ENCODE measurements at places on chromosomes 4 and X.

DNA sequence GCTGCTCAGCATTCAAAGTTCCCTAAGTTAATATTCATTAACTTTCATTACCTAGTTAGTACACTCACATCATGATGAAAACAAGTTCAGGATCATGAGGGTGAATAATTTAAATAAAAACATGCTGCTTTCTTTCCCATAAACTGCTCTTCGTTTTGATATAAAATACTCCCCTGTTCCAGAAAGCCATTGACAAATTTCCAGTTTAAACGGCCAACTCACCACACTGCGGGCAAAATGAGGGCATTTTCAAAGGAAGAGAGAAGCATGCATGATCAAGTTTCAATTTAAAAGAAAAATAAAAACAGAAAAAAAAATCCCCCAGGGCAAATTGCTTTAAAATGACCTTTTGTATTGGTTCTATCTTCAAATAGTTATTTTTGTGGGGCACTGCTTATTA, 69.6 kb downstream of the EPHA5 start:
- no peak for DNase-seq

DNA sequence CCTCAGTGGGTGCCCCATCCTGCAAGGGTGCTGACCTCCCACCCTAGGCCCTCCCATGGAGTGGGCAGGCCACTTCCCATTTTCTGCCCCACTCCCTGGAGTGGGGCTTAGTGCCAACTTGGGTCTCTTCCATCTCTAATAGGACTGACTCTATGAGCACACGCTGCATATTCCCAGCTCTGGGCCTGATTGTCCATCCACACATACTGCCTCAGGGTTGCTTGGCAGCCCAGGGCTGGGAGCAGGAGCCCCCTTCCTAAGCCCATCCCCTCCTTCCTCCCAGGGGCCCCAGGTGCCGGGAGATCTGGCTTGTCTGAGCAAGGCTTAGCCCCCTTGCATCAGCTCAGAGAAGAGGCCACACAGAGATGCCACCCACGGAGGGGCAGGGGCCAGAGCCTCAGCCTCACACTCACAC, 55.1 kb downstream of the PJA1 start:
- DNase-seq = no peak

DNA sequence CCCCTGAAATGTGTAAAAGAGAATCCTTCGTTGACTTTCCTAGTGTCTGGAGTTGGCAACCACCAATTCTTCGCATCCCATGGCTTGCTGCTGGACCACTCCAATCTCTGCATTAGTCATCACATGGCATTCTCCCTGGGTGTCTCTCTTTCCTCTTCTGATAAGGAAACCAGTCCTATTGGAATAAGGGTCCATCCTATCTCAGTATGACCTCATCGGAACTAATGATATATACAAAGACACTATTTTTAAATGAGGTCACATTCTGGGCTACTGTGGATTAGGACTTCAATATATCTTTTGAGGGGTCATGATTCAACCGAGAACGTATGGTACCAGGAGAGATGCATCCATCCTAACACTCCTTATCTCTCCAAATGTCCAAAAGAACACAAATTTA, 259.1 kb upstream of the CPEB2 start:
- DNase-seq = no peak

- DNase-seq = no peak
These were observed 196.8 kb upstream of the ANXA3 start for GRCh38 chr4:78354782-78355181.

DNA sequence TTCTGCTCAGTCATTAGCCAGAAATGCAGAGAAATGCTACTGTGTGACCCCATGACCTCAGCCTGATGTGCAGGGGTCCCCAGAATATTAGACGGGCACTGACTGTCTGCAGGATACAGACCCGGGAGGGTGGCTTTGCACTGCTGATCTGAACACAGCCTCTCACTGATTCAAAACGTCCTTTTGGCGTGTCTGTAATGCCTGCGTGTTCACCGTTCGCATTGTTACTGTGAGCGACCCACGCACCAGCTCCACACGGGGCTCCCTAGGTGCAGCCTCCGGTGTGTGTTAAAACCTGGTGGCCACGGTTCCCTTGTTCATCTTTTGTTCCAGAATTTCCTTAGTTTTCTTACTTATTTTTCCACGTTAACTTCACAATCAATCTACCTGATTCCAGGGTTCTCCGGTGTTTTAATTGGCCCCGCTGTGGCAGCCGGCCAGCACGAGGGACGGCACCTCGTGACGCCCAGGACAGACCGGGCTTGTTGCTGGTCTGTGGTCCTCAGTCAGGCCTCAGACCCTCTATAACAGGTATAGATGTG, 32.0 kb upstream of the SPON2 start:
- DNase-seq = no peak

DNA sequence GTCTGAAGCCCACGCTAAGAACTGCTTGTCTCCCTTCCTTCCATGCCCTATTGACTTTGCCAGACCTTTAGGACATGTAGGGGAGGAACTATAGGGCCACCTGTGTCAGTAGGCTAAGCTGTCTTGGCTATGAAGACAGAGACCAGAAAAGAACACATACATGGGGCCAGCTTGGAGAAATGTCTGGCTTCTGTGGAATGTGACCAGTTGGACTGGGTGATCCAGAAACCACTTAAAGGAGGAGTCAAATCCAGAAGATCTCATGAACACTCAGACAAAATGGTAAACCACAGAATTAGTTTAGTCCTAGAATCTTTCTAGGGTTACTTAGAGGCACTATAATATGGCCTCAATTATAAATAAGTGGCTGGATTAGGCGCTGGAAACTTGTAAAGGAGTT, 42.0 kb downstream of the PHKA2 start:
- no peak for DNase-seq

- no peak for DNase-seq
These were observed 637.3 kb downstream of the ADGRL3 start for GRCh38 chr4:61837395-61837794.

- no peak for DNase-seq
These were observed 65.9 kb downstream of the ATP10D start for GRCh38 chr4:47550899-47551548.

DNA sequence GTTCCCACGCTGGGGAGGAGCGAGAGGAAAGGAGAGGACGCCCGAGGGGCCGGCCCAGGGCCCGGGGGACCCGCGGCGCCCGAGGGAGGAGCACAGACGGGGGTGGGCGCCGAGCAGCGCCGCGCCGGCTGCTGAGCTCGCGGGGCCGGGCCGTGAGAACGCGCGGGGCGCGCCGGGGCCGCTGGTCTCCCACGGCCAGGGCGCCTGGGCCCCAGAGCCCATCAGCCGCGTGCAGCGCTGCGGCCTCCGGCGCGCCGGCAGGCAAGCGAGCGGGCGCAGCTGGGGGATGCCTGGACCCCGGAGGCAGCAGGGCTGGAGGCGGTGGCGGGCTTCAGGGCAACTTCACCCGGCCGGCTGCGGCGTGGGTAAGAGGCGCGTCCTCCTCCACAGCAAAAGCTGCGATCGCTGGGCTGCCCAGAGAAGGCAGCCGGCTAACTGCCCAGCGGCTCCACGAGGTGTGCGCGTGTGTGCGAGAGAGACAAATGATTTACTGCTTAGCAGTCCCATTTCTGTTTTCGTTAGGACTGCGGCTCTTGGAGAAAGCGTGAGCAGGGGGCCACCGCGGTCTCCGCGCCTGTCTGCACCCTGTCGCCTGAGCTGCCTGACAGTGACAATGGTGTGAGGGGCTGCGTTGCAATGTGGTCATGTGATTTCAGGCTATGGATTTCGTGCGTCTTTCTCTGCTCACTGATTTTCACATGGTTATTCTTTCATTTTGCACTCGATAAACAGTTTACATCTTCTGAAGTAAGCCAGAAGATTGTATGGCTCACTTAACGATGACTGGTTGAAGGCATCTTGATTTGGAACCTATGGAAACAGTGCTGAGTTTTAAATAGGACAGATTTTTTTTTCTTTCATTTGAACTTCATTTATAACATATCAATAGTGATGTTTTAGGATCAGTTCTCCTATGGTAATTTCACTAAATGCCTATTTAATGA, 1.2 kb downstream of the GUCY1A1 start:
- no peak for DNase-seq

DNA sequence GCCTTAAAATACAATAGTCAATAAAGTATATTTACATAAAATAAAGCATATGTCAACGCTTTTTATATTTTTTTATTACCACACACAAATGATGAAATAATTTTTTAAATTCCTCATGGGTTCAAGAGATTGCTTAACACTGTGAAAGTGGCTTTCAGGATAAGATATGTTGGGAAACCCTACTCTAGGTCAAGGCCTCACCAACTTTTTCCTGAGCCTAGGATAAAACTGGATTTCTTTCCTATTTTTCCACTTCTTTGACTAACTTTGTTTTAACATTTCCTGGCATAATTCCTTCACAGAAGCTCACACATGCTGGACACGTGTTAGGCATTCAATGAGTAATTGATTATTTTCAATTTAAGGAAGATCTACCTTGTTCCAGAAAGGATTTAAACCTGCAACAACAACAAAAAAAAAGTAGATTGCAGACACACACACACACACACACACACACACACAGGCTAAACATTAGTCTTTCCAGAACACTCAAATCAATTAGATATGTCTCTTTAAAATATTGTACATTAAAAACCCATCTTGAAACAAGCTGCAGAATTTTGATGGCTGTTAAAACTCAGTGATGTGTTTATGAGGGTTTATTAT, 9.1 kb downstream of the KLB start:
- DNase-seq = no peak

GRCh38 chr4:142824368-142824767, 21.7 kb downstream of the INPP4B start:
- DNase-seq = no peak

GRCh38 chr4:185742766-185743165, 69.2 kb downstream of the SORBS2 start:
- no peak for DNase-seq

GRCh38 chrX:138691186-138691585, 20.3 kb downstream of the FGF13 start:
- DNase-seq = no peak

GRCh38 chrX:45697591-45697990, 496.9 kb upstream of the DIPK2B start:
- no peak for DNase-seq

- DNase-seq = no peak
These were observed 149.4 kb downstream of the EFNB1 start for GRCh38 chrX:68978255-68978654.

DNA sequence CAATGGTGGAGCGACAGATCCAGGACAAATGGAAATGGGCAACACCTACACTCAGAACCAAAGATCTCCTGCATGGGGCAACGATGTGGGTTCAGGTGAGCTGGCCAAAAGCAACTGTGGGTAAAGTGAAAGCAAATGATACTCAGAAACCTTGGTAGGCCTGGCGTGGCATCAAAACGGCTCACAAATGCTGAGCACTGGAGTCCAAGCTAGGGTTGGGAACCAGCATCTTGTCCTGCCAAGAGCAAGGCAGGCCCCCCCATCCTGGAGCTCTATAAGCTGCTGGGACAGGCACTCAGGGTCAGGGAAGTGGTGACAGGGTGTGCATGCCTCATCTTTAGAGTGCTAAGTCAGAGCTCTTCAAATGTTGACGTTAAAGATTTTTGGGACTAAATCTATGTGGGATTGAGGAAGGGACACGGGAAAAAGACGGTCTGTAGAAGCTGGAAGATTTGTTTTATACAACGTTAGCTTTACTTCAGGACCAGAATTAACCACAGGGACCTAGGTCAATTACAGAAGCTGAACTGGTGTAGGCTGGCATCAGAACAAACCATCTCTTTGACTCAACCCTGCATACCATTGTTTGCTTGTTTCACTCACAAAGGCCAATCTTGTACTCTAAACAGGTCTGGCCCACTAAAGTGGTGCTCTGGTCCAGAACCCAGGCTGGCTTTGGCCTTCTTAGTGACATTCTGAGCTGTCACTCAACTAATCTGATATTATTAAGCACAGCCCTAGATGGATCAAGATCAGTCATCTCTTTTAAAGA, 10.7 kb downstream of the ATP8A1 start:
- DNase-seq = no peak

GRCh38 chr4:177569434-177569833, 127.2 kb upstream of the AGA start:
- DNase-seq = peak; percentile 17

DNA sequence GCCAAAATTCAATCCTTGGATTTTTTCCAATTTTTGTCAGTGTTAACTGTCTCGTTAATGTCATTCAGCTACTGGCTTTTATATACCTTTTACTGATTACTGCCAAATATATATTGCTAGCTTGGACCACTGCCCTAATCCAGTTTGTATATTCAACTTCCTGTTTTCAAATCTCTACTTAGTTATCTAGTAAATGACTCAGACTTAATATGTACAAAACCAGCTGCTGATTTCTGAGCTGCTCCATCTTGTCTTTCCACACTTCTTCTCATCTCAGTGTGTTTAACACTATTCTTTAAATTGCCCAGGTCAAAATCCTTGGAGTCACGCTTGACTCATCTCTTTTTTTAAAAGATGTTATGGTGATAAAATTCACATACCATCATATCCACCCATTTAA, 1196.7 kb downstream of the RAPGEF2 start:
- DNase-seq = no peak

- no peak for DNase-seq
These were observed 81.7 kb upstream of the STOX2 start for GRCh38 chr4:183823434-183823833.

DNA sequence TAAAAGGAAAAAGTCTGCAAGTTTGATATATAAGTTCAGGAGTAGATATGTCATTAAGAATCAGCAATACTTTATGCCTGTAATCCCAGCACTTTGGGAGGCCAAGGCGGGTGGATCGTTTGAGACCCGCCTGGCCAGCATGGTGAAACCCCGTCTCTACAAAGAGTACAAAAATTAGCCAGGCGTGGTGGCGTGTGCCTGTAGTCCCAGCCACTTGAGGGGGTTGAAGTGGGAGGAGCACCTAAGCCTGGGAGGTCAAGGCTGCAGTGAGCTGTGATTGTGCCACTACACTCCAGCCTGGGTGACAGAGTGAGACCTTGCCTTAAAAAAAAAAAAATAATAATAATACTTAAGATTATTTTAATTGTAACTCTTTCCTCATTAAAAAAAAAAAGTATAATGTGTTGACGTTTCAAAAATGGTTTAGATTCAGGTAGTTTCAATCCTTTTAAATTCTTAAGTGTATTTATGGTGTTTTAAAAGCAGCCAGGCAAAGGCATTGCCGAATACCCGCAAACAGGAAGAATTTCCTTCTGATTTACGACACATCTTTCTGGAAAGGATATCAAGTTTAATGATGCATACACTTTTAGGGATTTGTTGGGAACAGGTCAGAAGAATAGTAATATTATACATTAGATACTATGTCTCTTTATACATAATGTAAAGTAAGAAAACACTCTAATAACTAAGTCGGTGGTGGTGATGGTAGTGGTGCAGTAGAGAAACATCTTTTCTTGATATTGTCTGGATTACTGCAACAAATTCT, 80.9 kb downstream of the KDM6A start:
- no peak for DNase-seq

Measured in forelimb muscle (tissue), 1 donor.